Right atrium auricular region (tissue), 2 donors: ENCODE measurements at places on chromosomes 12 and 14.

DNA sequence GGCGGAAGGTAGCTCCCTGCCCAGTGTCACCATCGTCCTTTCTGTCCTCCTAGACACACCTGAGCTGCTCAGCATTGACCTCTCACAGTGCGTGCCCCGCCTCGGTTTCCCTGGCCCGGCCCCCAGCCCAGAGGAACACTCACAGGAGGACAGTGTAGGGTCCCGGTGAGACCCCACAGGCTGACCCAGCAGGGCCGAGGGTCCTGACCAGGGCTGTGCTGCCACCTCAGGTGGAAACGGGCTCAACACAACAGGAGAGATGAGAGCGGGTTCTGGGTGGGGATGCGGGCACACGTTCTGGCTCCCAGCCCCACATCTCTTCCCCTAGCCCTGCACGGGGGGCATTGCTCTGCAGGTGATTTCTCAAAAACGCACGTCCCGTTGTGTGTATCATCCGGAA is 98.1 kb downstream of the PIWIL1 start:
- DNase-seq, result no peak
- H3K36me3 ChIP-seq, result no peaks in the 10 kb centered on the region
- H3K27ac ChIP-seq, result no peak overlapping the region

DNA sequence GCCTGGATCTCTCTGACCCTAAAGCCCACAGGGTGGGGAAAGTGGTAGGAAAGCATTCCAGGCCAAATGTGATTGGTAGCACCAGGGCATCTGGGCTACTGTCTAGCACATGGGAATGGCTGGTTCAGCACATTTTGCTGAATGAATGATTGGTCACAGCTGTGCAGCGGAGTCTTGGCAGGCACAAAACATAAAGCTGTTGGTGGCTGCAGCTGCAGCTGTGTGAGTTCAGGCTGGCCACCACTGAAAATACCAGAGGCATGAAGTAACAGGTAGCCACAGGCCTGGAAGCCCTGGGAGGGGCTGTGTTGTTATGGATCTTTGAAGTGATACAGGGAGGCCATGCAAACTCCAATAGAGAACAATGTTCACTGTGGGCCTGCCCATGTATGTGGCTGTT is 72.7 kb downstream of the MYRFL start:
- H3K27me3 ChIP-seq, result no peaks in the 10 kb centered on the region
- H3K36me3 ChIP-seq, result no peaks in the 10 kb centered on the region
- peaks cover 11% of the 10 kb centered on the region for H3K4me1 ChIP-seq
- H3K27ac ChIP-seq, result no peak overlapping the region
- no peak for DNase-seq
- no peak overlapping the region for H3K4me3 ChIP-seq

- DNase-seq, result no peak
- no peak overlapping the region for H3K4me3 ChIP-seq
- H3K4me1 ChIP-seq, result peaks cover 31% of the 10 kb centered on the region
These were observed 7.5 kb downstream of the CAMKK2 start for GRCh38 chr12:121288986-121289385.

DNA sequence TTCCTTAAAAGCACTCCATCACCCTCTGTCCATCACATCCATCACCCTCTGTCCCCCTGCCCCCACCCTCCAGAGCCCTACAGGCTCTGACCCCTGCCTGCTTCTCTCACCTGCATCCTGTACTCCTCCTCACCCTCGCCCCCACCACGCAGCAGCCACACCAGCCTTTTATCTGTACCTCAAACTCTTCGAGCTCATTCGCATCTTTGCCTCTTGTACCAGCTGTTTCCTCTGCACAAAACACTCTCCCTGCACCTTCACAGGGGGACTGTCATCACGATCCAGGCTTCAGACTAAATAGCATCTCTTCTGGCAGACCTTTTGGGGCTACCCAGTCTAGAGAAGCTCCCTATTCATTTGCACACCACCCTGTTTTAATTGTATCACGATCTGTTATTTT is 24.1 kb downstream of the TMEM229B start:
- no peak for DNase-seq
- no peaks in the 10 kb centered on the region for H3K36me3 ChIP-seq
- no peak overlapping the region for H3K27ac ChIP-seq
- no peaks in the 10 kb centered on the region for H3K27me3 ChIP-seq

- DNase-seq, result no peak
- H3K4me1 ChIP-seq, result no peaks in the 10 kb centered on the region
- H3K27ac ChIP-seq, result no peak overlapping the region
- H3K27me3 ChIP-seq, result no peaks in the 10 kb centered on the region
- H3K36me3 ChIP-seq, result no peaks in the 10 kb centered on the region
These were observed 539.8 kb downstream of the NRXN3 start for GRCh38 chr14:78709795-78710557.

GRCh38 chr12:62520361-62520760 is 53.7 kb downstream of the MON2 start:
- H3K4me3 ChIP-seq, result no peak overlapping the region
- DNase-seq, result no peak
- no peak overlapping the region for H3K27ac ChIP-seq
- H3K4me1 ChIP-seq, result no peaks in the 10 kb centered on the region
- no peaks in the 10 kb centered on the region for H3K27me3 ChIP-seq
- no peaks in the 10 kb centered on the region for H3K36me3 ChIP-seq

GRCh38 chr12:59040043-59040442 is 119.7 kb upstream of the LRIG3 start:
- no peak overlapping the region for H3K4me3 ChIP-seq
- H3K27me3 ChIP-seq, result no peaks in the 10 kb centered on the region
- no peak overlapping the region for H3K27ac ChIP-seq

DNA sequence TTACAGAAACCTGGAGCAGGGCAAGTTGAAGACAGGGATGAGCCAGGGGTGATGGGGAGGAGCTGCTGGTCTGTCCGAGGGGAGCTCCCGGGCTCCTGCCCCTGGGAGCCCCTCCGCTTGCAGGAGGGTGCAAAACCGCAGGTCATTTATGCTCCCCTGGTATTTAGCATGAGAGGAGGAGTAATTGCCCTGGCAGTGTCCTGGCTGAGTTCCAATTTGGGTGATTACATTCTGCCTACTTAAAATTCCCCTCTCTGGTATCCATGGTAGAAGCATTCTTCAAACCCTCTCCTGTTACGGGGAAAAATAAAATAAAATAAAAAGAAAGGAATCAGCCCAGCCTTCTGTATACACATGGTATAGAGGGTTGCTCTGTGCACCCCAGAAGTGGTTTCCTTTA is 61.7 kb upstream of the VRK1 start:
- H3K4me3 ChIP-seq, result no peak overlapping the region
- H3K27me3 ChIP-seq, result no peaks in the 10 kb centered on the region
- no peak for DNase-seq
- no peaks in the 10 kb centered on the region for H3K4me1 ChIP-seq
- H3K36me3 ChIP-seq, result no peaks in the 10 kb centered on the region
- no peak overlapping the region for H3K27ac ChIP-seq

DNA sequence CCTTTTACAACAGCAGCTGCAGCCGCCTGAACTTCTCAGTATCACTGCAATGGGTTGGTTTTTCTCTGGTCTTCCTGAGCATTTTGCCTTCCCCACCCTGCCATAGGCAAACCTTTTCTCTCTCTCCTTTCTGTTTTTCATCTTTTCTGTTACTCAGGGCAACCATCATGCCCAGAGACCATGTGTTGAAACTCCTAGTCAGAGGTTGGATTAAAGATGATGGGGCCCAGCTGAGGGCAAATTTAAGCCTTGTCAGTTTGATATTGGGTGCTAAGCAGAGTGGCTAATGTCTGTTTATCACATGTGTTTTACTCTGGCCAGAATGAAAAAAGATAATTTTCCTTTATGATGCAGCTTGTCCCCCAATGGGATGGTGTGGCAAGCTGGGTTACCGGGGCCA is 107.9 kb upstream of the PMCH start:
- H3K4me1 ChIP-seq, result peaks cover 8% of the 10 kb centered on the region
- no peak for DNase-seq
- H3K4me3 ChIP-seq, result no peak overlapping the region
- no peaks in the 10 kb centered on the region for H3K36me3 ChIP-seq

DNA sequence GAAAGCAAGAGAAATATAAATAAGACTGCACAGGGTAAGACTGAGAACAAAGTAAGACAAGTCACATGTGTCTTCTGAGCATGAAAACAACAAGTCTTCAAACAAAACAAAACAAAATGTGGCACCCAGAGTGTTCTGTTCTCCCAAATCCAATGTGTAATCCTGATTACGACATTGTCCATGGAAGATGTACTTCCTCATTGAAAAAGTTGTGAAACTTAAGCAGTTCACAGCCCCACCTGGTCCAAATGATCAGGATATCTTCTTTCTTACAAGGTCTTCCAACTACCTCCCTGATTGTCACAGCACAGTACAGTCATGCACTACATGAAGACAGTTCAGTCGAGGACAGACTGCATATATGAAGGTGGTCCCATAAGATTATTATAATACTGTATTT is 23.3 kb upstream of the NEK9 start:
- peaks cover 41% of the 10 kb centered on the region for H3K4me1 ChIP-seq
- DNase-seq, result no peak
- H3K27me3 ChIP-seq, result no peaks in the 10 kb centered on the region

- no peaks in the 10 kb centered on the region for H3K36me3 ChIP-seq
- H3K27me3 ChIP-seq, result no peaks in the 10 kb centered on the region
- peaks cover 30% of the 10 kb centered on the region for H3K4me1 ChIP-seq
- no peak overlapping the region for H3K27ac ChIP-seq
These were observed 3.2 kb downstream of the MSI1 start for GRCh38 chr12:120365675-120366340.

GRCh38 chr14:99503848-99504453 is 22.7 kb downstream of the CCNK start:
- peaks cover under 1% of the 10 kb centered on the region for H3K4me1 ChIP-seq
- no peak for DNase-seq
- H3K36me3 ChIP-seq, result peaks cover 81% of the 10 kb centered on the region
- no peak overlapping the region for H3K27ac ChIP-seq
- no peak overlapping the region for H3K4me3 ChIP-seq

DNA sequence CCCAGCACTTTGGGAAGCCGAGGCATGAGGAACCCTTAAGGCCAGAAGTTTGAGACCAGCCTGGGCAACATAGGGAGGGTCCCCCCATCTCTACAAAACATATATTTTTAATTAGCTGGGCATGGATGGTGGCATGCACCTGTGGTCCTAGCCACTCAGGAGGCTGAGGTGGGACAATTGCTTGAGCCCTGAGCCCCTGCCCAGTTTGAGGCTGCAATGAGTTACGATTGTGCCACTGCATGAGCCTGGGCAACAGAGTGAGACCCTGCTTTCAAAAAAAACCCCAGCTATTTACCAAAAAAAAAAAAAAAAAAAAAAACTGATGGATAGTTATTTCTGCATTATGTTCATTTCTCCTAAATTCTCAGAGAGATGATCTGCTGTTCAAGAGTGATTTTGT is 230.0 kb downstream of the SOX5 start:
- H3K27me3 ChIP-seq, result no peaks in the 10 kb centered on the region
- no peak for DNase-seq
- peaks cover 13% of the 10 kb centered on the region for H3K4me1 ChIP-seq
- H3K4me3 ChIP-seq, result no peak overlapping the region
- no peaks in the 10 kb centered on the region for H3K36me3 ChIP-seq
- H3K27ac ChIP-seq, result no peak overlapping the region

GRCh38 chr12:80193865-80194264 is 94.5 kb downstream of the OTOGL start:
- H3K4me3 ChIP-seq, result no peak overlapping the region
- no peak for DNase-seq
- H3K27ac ChIP-seq, result no peak overlapping the region
- H3K36me3 ChIP-seq, result no peaks in the 10 kb centered on the region
- no peaks in the 10 kb centered on the region for H3K27me3 ChIP-seq
- peaks cover 18% of the 10 kb centered on the region for H3K4me1 ChIP-seq

DNA sequence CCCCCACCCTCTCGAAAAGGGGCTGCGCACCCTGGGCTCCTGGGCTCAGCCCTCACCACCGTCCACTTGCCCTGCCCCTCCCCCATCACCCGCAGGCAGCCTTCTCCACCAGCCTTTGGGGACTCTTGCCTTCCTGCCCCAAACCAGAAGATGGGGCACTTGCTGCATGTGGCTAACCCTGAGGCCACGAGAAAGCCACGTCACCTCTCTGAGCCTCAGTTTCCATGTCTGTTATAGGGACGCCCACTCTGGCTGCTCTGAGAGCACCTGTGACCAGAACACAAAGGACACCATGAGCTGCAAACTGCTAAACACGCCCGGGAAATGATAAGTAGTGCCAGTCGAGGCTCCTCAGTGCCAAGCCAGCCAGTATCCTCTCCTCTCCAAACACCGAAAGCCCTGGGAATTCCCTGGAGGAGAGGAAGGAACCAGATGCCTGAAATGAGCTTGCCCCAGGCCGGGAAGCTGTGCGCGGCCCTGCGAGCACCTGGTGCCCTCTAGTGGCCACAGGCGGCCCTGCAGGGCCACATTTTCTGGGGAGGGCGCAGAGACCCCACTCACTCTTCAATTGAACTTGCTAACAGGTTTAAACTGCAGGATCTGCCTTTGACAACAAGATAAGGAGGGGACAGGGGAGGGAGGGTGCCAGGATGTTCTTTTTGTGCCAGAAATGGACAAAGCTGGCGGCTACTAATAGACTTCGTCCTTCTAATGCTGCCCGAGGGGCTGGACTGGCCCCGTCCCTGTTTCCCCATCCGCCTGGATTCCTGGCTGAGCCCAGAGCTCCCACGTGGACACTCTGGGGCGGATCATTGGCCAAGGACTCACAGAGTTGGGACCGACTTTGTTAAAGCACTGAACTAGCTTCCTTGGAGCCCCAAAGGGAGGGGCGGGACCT is 10.2 kb upstream of the SERPINA9 start:
- peak overlapping the region; percentile 22 for H3K4me3 ChIP-seq
- H3K4me1 ChIP-seq, result no peaks in the 10 kb centered on the region

DNA sequence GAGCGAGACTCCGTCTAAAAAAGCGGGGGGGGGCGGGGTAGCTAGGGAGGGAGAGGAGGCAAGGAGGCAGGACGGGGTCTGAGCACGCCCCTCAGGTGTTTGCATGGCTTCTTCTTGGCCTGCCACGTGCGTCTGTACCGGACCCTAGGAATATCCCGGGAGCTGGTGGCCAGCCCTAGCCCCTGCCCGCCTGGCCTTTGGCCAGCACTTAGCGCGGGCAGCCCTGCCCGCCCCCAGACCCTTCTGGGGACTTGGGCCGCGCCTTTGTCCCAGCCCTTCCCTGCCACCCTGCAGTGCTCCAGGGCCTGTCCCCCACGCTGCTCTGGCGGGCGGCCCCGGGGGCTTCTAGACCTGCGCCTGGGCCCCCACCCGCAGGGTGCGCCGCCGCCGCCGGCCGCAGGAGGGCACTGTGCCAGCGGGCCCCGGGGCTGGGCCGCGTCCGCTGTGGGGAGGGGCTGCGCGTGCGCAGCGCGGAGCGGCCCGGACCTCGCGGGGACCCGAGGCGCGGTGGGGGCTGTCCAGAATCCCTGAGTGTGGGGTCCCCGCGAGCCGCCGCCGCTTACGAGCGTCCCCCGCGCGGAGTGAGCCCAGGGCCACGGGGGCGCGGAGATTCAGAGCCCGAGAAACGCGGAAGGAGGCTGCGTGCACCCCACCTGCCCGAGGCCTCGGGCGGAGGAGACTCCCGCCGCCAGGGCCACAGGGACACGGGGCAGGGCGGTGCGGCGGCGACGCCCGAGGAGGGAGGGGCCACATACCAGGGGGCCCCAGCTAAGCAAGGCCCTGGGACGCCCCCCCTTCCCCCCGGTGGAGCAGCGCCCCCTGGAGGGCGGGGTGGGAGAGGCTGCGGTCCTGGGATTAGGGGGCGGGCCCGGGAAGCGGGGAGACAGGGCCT is 21.0 kb downstream of the SLC25A29 start:
- H3K27me3 ChIP-seq, result no peaks in the 10 kb centered on the region
- DNase-seq, result no peak
- H3K36me3 ChIP-seq, result no peaks in the 10 kb centered on the region
- no peaks in the 10 kb centered on the region for H3K4me1 ChIP-seq
- H3K27ac ChIP-seq, result peak overlapping the region; percentile 93
